ENCODE measurements at places on chromosomes 6 and 20. TPM values are rescaled to one million over a fixed set of nuclear protein-coding genes. Genes with fewer than 3 reads are reported as not detected.

Gene TFAP2D
- not detected for total RNA-seq

Gene MUCL3
- total RNA-seq = not detected

Gene MAFB
- 2.0 TPM for total RNA-seq

Gene NOX3
- total RNA-seq = not detected

Gene PKIB
- 69.1 TPM for total RNA-seq

Gene TAB2
- 39.0 TPM for total RNA-seq

- no peak for DNase-seq
Measured at GRCh38 chr6:167795321-167795811, 31.3 kb upstream of the AFDN start.

DNA sequence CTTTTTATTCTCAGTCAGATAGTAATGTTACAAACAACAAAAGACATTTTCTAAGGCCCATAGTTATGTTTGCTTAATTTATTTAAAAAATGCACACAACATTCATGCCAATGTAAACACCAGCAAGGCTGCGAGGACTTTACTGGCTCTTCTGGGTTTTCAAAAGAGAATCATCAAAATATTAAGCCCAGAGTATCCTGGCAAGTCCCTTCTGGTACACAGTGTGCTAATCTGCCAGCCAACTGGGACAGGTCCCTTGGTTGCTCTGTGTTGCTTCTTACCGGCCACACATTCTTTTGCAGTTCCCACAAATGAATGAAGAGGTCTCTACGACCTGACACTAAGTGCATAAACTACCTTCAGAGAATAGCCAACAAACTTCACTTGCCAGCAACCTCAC lies 42.6 kb upstream of the SPDEF start:
- DNase-seq = no peak

DNA sequence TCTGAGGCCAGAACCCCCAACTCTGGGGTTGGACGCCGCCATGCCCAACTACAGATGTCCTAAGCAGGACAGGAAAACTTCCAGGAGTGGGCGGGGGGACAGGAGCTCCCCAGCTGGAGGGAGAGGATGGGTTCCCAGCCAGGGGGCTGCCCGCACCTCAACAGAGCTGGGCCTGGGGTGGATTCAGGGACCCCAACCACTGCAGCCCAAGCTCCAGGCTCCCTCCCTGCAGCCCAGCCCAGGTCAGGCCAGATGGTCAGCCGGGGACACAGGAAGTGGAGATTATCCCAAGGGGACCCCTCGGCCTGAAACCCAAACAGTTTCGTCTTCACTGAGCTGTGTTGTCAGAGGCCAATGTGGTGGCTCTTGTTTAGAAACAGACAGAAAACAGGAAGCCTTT lies 9.4 kb downstream of the LAMA5 start:
- no peak for DNase-seq

GRCh38 chr6:116385459-116385802 lies 14.7 kb downstream of the DSE start:
- no peak for DNase-seq

Data from cardiac muscle cell (in vitro differentiated cells and primary cell).